ENCODE measurements at places on chromosomes 6 and 20.

- no peak for DNase-seq
Observed at GRCh38 chr6:134531188-134531551, 213.3 kb upstream of the SGK1 start.

DNA sequence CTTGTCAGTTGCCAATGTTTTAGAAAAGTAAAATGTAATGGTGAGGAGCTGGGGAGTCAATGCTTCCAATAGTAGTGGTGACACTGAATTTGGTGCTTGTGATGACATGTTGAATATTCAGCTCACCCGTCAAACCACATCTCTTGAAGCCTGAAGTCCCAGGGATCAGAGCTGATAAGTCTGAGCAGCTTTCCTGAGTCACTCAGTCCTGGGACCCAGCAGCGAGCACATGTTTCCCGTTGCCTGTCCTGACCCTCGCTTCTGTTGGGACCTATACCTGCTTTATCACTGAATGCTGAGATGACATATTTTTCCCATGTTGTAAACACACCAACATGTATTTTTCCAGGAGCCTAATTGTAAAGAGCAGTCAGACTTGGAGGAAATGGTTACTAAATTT is 693.6 kb downstream of the QKI start:
- DNase-seq, result no peak

- no peak for DNase-seq
Observed at GRCh38 chr6:127083231-127083962, 35.1 kb upstream of the RSPO3 start.

- DNase-seq, result no peak
Observed at GRCh38 chr6:18551228-18551627, 164.1 kb downstream of the RNF144B start.

DNA sequence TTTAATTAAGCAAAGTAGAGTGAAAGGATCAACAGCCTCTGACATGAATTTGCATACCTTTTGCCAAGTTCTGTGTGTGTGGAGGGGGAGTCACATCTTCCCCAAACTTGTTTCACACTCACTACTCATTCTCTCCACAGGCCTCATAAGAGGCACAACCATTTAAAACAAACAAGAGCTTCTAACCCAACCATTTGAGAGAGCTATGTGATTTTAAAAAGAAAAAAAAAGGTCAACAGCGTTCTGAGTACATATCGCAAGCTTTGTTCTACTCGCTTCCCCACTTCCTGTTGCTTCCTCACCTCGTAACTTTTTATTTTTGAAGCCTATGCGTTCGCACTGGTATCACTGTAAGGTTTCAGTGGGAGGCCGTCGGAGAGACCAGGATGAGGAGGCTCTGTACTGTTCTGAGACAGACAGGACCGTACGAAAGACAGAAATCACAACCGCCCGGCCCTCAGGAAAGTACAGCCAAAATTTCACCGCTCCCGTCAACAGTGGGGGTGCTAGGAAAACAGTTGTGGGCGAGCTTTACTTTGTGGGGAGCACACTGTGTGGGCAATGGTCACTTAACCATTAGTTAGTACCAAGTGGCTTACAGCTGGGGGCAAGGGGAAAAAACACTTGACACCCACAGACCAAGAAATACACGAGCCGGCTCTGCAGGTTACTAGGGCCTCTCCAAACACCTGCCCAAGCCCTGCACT is 61.3 kb downstream of the TRERF1 start:
- no peak for DNase-seq

DNA sequence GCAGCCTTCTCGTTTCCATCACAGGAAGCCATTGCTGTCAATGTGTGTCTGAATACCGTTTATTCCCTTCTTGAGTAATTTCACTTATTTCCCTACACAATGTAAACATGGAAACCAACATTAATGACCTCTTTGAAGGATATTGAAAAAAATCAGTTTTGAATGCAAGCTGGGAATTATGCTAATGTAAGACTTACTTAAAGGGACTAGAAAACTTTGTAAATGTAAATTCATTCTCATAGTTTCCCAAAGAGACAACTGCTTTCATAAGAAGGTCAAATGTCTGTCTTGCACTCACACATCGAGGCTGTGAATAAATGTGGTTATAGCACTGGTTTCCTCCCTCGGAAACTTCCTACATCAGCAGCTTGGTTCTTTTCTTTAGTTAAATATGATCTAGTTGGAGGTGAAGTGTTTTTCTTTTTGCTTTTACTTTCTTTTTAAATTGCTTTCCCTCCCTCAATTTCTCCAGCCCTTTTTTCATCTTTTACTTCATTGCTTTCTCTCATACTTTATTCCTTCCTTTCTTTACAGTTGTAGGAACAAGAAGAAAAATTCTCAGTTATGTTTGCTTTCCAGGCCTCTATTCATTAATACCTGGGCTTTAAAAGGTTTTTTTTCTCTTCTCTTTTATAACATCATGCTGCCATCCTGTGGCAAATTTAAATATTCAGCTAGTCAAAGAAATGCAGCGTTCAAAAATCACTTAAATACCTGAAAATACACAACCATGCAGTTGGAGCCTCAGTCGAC is 108.3 kb downstream of the TNFAIP3 start:
- DNase-seq, result no peak

DNA sequence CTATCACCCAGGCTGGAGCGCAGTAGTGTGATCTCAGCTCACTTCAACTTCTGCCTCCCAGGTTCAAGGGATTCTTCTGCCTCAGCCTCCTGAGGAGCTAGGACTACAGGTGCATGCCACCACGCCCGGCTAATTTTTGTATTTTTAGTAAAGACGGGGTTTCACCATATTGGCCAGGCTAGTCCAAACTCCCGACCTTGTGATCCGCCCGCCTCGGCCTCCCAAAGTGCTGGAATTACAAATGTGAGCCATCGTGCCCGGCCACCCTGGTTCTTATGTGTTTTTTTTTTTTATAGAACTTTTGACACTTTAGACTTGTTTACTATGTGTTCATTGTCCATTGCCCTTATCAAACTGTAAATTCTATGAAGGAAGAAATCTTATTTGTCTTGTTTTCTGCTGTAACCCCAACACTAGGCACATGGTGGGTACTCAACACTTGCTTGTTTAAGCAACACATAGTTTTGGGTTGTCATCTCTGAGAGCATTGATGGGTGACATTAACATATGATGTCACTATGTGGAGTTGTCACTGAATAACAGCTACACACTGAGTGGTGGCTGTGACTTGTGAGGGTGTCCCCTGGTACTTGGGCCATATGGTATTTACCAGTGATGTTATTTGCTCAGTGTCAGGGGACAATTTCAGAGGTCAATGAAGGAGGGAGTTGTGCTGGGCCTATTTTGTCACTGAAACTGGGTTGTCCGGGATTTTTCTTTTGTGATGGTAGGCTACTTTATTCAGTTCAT is 1.5 kb upstream of the PXMP4 start:
- DNase-seq, result no peak

DNA sequence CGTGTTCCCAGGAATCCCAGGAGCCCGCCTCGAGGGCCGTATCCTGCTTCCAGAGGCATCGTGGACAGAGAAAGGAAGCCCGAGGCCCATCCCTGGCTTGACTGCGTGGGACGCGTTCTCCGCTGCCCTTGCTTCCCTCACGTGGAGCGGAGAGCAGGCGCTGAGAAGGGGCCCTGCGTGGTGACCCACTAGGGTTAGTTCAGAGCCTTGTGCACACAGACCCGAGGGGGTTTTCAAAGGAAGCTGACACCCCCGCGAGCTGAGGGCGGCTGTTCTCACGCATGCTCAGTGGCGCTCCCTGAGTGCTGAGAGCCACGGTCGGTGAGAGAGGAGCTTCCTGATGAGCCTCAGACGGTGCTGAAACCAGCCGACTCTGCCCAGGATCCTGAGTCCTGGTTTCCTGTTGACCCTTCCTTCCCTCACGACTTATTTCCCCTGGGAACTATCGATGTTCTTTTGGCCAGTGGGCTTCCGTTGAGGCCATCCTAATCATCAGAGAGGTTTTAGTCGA is 28.9 kb upstream of the CCR6 start:
- DNase-seq, result no peak

GRCh38 chr20:3696200-3696599 is 14.4 kb upstream of the ADAM33 start:
- no peak for DNase-seq

DNA sequence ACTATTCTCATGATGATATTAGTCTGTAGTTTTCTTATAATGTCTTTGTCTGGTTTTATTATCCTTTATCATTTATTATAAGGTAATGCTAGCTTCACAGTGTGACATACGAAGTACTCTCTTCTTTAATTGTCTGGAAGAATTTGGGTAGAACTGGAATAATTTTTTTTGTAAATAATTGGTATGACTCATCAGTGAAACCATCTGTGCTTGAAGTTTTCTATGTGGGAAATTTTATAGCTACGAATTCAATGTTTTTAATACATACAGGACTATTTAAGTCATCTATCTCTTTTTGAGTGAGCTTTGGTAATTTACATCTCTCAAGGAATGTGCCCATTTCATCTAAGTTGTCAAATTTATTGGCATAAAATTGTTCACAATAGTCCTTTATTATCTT is 86.3 kb downstream of the SOD2 start:
- no peak for DNase-seq

DNA sequence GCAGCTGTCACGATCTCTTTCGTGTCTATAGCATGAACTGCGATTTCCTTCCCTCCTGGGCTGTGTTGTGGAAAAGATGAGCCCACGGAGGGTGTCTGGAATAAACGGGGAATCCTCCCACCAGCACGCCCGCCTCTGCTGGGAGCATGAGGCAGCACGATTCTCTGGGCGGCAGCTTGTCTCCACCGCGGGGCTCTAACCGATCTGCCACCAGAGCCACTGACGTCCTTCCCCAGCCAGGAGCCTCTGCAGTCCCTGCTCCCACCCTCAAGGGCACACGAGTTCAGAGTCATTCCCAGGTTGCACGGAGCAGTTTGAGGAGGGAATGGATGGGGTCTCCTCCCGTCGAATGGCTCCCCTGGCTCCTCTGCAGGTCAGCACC is 197.6 kb downstream of the DLL1 start:
- no peak for DNase-seq

GRCh38 chr6:72653026-72653425 is 31.2 kb downstream of the KCNQ5 start:
- DNase-seq, result no peak

GRCh38 chr6:17204533-17204932 is 76.6 kb upstream of the RBM24 start:
- DNase-seq, result no peak

DNA sequence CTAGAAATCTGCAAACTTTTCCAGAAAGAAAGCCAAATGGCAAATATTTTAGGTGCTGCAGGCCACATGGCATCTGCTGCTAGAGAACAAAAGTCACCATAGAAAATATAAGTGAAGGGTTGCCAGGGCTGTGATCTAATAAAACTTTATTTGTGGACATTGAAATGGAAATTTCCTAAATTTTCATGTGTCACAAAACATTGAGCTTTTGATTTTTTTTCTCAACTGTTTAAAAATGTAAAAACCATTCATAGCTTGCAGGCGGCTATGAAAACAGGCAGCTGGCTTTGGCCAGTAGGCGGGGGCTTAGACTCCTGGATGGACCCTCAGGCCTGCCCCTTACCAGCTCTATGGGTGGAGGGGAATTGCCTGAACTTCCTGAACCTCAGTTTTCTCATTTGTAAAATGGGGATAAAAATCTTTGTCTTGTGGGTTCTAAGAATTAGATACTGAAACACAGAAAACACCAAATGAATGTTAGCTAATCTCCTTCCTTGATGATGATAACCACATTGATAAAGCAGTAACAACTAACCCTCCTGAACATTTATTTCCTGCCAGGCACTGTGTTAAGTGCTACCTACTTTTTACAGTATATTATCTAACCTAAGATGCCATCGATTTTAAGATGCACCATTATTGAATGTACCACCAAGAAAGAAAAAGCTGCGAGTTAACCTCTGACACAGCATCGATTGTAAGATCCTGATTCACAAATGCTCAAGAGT is 85.5 kb downstream of the SLC22A23 start:
- DNase-seq, result no peak

DNA sequence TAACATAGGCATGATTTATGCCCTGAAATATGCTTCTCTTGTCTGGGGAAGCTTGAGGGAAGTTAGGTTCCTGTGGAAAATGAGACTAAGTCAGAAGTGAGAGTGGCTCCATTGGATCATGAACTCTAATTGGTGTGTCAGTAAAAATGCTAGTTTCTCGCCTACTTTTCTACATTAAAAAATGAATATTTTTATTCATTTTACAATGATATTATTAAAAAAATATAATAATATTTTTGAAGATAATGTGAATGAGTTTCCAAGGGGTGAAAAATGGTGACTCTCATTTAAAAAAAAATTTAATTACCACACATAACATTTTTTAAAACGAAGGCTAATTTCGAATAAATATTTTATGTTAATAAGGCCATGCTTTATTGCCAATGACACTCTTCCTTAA is 84.2 kb downstream of the HIVEP1 start:
- DNase-seq, result no peak

DNA sequence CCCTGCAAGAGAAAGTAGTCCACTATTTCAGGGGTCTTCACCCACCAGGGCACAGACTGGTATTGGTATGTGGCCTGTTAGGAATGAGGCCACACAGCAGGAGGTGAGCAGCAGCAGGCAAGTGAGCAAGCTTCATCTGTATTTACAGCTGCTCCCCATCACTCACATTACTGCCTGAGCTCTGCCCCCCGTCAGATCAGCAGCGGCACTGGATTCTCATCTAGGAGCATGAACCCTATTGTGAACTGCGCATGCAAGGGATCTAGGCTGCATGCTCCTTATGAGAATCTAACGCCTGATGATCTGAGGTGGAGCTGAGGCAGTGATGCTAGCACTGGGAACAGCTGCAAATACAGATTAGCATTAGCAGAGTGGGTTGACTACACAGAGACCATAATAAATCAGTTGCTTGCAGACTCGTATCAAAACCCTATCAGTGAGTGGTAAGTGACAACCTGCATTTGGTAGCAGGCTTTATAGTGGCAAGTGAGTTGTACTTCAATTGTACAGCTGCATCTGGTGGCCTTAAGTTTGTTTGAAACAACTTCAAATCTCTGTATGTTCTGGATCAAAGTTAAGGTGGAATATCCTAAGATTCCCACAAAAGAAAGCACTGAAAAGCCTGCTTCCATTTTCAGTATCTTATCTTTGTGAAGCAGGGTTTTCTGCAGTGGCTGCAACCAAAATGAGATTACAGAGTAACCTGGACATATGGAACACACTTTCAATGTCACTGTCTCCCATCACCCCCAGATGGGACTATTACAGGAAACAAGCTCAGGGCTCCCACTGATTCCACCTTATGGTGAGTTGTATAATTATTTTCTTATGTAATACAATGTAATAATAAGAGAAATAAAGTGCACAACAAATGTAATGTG is 12.8 kb downstream of the C6orf141 start:
- no peak for DNase-seq

- DNase-seq, result no peak
Observed at GRCh38 chr6:1590580-1590979, 19.1 kb upstream of the FOXC1 start.
